ENCODE measurements at places on chromosomes 12 and 14.

DNA sequence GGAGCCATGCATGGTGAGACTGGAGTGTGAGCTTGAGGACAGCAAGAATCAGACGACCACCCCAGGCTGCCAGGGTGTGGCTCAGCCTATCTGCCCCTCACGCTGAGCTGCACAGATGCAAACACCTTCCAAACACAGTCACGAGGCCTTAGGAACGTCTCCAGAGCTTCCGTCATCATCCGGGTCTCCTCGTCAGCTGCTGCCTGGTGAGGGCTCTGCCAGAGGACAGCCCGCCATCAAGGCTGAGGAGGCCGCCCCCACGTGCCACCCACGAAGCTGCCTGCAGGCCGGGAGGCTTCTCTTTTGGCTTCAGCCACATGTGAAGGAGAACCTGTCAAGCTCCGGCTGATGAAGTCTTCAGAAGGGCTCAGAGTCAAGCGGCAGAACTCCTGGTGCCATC, 13.4 kb downstream of the DDX51 start:
- no peak for DNase-seq

- DNase-seq: no peak
Observed at GRCh38 chr12:111174251-111174960, 194.5 kb downstream of the PHETA1 start.

DNA sequence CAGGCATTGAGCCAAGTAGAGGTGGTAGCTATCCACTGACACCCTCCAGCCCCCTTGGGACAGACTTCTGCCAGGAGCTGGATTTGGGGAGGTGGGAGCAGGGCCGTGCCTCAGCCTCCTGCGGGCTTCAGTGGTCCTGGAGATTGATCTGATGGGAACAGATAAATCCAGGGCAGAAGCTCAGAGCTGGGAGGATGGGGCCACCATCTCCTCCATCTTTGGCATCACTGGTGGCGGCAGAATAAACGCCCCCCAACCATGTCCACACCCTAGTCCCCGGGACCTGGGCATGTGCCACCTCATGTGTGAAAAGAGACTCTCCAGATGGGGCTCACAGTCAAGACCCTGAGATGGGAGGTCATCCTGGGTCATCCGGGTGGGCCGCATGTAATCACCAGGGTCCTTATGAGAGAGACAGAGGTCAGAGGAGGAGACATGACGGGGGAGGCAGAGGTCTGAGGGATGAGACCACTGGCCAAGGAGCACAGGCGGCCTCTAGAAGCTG, 209.6 kb upstream of the RTL1 start:
- DNase-seq: no peak

- no peak for DNase-seq
Observed at GRCh38 chr12:46692606-46693005, 133.2 kb downstream of the SLC38A4 start.

DNA sequence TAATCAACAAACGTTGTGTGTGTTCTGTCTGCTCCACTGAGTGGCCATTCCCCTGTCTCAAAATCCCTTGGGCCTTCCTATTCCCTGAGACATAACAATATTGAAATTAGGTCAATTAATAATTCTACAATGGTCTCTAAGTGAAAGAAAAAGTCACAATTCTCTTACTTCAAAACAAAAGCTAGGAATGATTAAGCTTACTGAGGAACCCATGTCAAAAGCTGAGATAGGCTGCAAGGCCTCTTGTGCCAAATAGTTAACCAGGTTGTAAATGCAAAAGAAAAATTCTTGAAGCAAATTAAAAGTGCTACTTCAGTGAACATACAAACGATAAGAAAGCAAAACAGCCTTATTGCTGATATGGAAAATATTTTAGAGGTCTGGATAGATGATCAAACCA, 65.0 kb upstream of the AMIGO2 start:
- DNase-seq: no peak

DNA sequence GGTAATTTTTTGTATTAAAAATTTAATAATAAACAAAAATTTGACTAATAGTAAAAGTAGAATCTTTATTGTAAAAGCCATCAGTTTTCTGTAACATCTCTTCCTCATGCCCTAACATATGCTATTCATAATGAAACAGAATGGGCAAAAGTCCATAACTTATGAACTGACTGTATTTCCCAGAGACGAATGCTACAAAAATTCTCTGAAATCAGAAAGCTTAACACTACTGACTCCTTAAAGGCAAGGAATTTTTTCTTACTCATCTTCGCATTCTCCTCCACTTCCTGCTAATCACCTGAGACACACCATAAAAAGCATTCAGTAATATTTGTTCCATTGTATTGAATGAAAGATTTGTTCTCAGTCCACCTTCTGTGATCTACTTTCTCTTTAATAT, 17.6 kb downstream of the MON2 start:
- no peak for DNase-seq

DNA sequence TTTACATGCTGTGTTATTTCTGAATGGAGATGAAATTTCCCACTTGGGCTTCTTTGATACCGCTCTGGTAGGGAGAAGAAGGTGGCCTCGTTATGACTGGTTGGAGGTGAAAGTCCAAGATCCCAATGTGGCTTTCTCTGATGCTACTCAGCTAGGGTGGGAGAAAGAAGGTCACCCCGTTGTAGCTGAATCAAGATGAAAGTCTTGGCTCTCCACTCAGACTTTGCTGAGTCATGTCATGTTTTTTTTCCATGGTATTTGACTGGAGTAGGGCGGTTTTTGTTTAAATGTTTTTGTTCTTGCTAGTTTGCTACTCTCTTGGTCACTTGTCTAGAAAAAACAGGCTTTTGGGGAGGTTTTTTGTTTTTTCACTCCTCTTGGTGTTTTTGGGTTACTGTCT, 2.4 kb upstream of the PDE6H start:
- no peak for DNase-seq

- no peak for DNase-seq
Observed at GRCh38 chr14:23521785-23522640, 29.6 kb downstream of the ZFHX2 start.

- DNase-seq: no peak
Observed at GRCh38 chr12:92608151-92609091, 94.4 kb upstream of the PLEKHG7 start.

GRCh38 chr12:30046376-30046775, 262.6 kb upstream of the TMTC1 start:
- no peak for DNase-seq

DNA sequence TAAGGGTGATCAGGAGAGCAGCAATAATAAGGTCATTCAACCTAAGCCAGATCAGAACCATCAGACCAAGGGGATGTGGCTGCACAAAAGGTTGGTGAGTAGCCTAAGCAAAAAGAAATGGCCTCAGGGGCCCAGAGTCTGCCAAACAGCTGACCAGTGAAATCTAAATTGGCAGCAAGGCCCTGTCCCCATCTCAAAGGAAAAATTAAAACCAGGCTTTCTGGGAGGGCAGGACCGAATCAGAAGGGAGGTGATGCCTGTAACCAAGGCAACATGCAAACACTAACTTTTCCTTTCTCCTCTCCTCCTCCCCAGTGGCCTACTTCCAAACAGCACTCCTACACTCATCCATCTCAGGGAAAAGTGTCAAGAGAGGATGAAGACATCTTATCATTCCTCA, 256.4 kb downstream of the NUAK1 start:
- no peak for DNase-seq

GRCh38 chr12:49818241-49818895, 9.8 kb downstream of the NCKAP5L start:
- no peak for DNase-seq

GRCh38 chr12:31029916-31030562, 43.6 kb upstream of the DDX11 start:
- DNase-seq: no peak

- DNase-seq: no peak
Observed at GRCh38 chr14:99561864-99562263, 42.1 kb downstream of the CCDC85C start.

DNA sequence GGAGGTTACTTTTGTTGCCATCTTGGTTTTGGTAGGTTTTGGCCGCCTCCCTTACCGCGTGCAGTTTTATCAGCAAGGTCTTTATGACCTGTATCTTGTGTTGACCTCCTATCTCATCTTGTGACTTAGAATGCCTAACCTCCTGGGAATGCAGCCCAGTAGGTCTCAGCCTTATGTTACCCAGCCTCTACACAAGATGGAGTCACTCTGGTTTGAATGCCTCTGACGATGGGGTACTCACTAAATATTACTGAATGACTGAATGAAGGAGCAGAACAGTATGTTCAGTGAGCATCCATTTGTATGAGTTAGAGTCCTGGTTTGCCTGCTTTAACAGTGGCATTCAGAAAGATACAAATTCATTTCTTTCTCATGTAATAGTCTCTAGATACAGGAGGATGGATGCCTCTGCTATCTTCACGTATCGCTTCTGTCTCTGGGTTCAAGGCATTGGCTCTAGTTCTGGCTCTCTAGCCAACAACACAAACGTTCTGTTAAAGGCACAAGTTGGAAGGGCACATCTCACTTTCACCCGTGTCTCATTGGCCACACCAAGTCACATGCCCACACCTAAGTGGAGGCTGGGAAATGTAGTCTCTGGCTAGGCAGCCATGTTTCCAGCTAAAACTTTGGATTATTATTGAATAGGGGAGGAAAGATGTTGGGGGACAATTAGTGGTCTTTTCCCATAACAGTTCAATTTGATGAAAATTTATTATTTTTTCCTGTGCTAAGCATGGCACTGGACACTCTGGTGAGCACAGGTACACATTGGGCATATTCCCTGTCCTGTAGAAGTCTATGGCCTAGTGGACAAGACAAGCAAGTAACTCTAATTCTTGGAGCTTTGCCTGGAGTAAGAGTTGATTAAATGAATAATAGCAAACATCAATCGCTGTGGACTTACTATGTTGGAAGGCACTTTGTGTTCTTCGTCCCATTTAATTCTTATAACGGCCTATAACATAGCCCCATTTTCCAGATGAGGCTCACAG, 75.2 kb upstream of the RPH3A start:
- DNase-seq: no peak

DNA sequence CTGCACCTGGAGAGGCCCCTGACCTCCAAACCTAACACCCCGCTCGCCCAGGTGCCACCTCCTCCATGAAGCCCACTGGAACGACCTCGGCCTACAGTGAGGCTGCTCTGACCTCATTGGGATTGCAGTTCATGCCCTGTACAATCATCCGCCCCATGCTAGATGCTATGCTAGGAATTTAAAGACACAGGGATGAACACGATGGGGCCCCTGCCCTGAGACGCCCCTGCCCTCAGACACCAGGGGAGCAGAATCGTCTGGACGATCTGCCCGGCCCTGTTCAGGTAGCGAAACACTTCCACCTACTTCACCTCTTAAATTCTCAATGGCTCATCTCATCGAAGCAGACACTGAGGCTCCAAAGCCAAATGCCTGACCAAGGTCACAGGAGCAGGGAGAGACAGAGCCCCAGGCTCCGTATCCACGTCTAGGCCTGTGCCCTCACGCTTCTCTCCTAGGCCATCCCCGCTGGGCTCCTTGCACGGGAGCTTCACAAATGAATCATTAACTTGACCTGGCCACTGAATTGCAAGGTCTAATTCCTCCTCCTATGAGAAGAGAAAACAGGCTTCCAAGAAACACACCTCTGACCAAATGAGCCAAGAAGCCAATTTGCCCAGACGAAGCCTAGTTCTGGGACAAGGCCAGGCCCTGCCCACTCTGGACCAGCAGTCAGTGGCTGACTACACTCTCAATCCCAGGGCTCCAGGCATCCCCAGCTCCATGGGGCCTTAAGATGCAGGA, 35.2 kb downstream of the SCARB1 start:
- no peak for DNase-seq

- DNase-seq: no peak
Observed at GRCh38 chr12:55760663-55761062, 17.7 kb downstream of the GDF11 start.

GRCh38 chr12:44654646-44655639, 221.2 kb downstream of the NELL2 start:
- no peak for DNase-seq

- DNase-seq: no peak
Observed at GRCh38 chr12:1357711-1358110, 236.7 kb downstream of the FBXL14 start.

DNA sequence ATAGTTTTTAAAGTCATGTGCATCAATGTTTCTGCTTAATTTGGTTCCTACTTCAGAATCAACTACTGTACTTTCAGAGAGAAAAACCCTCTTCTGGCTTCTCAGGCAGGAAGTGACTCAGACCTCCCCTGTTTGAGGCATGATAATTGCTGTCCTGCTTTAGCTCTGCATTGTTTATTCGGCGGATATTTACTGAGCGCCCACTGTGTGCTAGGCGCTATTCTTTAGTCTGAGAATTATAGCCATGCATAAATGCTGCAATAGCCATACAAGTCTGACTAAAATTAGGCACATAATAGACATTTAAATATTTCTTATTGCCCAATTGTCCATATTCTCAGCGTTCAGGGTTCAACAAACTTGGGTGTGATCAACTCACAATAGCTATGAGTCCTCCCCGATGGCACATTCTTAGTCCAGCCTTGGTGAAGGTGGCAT, 6.1 kb upstream of the AMIGO2 start:
- DNase-seq: no peak

DNA sequence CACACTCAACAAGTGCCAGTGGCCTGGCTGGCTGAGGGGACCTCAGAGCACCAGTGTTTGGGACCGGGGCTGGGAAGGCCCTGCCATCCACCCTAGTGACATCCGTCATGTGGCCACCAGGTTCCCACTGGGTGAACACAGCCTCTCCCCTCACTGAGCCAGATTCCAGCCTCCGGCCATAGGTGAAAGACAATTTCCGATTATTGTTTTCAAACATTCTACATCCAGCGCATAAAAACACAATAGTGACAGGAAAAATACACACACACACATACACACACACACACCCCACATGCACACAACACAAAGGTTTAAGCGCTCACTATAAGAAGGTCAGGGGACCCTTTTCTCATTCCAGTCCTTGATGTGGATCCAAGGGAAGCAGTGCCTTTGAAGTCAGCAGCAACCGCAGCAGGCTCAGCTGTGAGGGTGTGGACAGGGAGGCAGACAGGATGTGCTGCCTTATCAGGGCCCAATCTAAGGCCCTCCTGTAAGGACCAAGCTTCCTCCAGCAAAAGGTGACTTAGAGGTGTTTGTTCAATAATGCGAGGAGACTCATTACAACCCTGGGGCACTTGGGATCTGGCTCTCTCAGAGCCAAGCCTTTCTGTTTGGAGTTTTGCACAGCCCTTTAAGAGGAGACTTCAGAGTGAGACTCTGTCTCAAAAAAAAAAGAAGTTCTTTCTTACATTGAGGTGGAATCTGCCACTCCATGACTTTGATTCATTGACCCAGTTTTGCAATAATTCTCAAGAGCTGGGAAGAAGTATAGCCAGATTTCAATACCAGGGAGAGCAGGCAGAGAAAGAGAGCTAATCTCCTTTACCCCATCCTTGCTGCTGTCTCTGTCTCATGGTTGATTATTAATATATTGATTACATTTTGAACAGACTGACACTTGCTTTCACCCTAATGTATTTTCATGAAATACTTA, 227.8 kb downstream of the ZFP36L1 start:
- DNase-seq: no peak

DNA sequence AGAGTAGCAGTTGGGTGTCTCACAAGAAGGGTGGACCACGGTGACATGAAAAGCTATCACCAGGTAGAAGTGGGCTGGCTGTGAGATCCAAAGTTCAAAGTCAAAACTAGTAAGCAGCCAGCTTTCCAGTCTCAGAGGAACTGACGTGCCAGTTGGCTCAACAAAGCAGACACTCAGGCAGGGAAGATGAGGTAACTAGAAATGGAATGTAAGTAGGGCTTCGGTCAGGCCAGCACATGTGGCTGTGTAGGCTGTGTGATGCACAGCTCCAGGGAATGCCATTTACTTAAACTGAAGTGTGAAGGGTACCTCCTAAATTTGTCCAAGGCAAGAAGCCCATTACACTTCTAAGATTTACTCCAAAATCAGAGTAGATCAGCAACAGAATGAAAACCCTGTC, 43.6 kb downstream of the PTPRR start:
- DNase-seq: no peak

GRCh38 chr12:68131867-68132414, 27.6 kb downstream of the IFNG start:
- DNase-seq: no peak
